Mammary microvascular endothelial cell (primary cell): ENCODE measurements at places on chromosomes 1 and 21. TPM values are rescaled to one million over a fixed set of nuclear protein-coding genes. Genes with fewer than 3 reads are reported as not detected.

Gene TTC13
- 5.7 and 9.0 TPM in 2 replicates for total RNA-seq

Gene DDR2
- 3.0 and 3.9 TPM in 2 replicates for total RNA-seq

Gene RNU1-1
- under 0.01 TPM in 1 of 2 replicates, not detected in the other for total RNA-seq

Gene CNKSR1
- not detected in 2 replicates for total RNA-seq

Gene SIM2
- total RNA-seq: 0.10 TPM in 1 of 2 replicates, not detected in the other

Gene PTGS2
- 4.6 and 4.9 TPM in 2 replicates for total RNA-seq

Gene MCOLN3
- not detected in 2 replicates for total RNA-seq
